ENCODE measurements at places on chromosomes 2 and 18.

- DNase-seq = no peak
These were observed 729.5 kb upstream of the SLC39A10 start for GRCh38 chr2:194927489-194927888.

DNA sequence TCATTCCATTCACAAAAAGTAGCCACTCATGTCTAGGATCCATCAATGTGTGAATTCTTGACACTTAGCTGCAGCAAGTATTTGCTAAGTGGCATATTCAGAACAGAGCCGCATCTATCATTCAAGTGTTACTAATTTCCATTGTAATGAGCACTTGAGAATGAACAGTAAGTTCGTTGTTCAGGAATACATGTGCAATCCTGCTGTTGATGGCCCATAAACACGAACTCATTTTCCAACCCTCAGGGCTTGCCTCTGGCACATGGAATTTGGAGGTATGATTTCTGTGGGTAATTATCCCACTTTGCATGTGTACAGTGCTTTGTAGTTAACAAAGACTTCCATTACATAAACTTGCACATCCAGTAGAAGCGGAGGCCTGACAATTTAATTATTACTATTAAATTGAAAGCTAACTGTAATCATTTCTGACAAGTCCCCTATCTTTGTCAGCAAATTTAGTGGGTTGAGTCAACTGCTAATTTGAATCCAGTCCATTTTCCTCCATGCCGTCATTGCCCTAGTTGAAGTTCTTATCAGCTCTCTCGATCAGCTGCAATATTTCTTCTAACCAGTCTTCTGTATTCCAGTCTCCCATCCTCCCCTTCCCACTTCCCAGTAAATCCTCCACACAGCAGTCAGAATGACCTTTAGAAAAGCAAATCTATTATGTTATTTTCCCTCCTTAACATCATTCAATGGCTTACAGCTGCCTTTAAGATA is 116.0 kb upstream of the AQP4 start:
- DNase-seq = no peak

GRCh38 chr18:76984193-76985155 is 148.1 kb downstream of the MBP start:
- no peak for DNase-seq

DNA sequence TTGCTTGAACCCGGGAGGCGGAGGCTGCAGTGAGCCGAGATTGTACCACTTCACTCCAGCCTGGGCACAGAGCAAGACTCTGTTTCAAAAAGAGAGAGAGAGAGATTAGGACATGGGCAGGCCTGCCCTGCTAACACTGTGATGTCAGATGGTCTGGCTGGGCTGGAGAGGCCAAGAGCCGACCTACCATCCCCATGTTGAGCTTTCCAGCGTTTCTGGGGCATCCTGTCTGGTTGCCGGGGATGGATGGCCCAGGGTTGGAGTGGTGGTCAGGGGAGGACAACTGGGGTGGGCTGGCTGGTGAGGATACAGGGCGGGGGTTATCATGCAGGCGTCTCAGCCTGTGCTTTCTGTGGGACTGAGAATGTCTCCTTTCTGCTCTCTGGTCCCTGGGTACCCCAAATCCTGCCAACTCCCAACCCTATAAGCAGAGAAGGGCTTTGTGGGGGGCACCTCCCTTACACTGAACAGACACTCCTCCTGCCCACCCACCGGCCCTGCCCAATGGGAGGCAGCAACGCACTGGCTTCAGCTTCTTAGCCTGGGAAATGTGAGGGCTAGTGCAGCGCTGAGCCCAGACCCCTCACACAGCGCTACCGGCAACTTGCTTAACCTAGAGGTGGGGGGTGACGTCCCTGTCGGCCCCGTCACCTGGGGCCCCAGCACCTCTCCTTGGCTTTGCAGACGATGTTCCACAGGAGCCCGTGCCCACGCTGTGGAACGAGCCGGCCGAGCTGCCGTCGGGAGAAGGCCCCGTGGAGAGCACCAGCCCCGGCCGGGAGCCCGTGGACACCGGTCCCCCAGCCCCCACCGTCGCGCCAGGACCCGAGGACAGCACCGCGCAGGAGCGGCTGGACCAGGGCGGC is 5.4 kb downstream of the SNORC start:
- no peak for DNase-seq

GRCh38 chr18:78319264-78319663 is 660.4 kb upstream of the SALL3 start:
- no peak for DNase-seq

- DNase-seq = no peak
These were observed 47.5 kb upstream of the PTMA start for GRCh38 chr2:231660860-231661259.

DNA sequence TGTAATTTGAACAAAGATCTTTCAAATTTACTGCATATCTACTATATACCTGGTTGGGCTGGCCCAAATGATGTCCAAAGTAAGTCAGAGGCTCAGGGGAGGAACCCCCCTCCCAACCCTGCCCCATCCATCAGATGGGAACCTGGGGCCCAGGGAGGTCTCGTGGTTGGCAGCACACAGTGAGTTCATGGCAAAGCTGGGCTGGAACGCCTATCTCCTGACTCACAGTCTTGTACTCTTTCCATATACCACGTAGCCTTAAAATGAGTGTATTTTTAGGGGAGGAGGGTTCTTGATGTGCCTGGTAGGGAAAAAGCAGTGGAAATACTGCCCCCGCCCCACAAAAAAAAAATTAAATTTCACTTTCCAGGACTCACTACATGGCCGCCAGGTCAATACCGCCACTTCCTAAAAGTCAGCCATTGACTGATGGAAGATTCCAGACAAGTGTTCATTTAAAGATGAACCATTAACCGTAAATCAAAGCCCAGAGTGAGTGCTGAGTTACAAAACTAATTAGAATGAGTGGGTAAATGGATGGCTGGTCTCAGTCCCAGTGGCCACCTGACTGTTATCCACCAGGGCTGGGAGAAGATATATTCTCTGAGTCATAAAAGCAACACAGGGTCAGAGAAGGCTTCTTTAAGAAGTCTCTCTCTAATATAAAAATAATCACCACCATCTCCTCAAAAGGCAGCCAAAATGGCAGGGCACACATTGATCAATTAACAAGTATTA is 80.5 kb downstream of the ZBTB7C start:
- no peak for DNase-seq

- DNase-seq = no peak
These were observed 707 bp upstream of the SERPINB7 start for GRCh38 chr18:63774511-63774910.

DNA sequence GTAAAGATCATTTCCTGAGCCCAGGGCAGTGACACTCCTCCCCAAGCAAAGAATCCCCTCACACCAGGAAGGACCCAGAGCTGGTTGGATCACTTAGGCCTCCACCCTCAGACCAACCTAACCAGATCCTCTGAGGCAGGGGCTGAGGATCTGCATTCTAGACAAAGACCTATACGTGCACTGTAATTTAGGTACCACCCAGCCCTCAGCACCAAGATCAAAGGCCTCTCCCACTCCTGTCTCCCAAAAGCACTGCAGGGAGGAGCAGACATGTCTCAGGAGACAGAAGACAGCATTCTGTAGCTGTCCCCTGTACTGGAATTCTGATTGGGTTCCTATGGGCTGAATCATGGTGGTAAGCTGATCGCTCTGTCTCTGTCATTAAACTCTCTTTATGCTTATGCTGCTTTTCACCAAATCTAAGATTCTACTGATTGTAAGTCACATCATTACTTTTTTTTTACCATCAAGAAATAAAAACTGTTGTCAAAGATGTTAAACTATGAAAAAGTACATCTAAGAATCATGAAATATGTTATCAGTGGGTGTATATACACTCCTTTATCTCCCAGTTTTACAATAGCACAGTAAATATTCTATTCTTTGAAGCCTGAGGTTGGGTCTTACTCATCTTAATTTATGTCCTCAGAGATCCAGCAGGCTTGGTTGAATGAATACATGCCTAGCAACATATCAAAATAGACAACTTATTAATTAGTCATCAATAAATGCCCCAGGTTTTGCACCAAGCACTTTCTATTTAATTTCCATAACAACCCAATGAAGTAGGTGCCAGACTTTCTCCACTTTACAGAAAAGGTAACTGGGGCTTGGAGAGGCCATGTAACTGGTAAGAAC is 28.3 kb downstream of the MCFD2 start:
- no peak for DNase-seq

- DNase-seq = no peak
These were observed 34.0 kb upstream of the GPR55 start for GRCh38 chr2:230958820-230959756.

- DNase-seq = no peak
These were observed 329.1 kb upstream of the CNTNAP5 start for GRCh38 chr2:123696021-123696420.

DNA sequence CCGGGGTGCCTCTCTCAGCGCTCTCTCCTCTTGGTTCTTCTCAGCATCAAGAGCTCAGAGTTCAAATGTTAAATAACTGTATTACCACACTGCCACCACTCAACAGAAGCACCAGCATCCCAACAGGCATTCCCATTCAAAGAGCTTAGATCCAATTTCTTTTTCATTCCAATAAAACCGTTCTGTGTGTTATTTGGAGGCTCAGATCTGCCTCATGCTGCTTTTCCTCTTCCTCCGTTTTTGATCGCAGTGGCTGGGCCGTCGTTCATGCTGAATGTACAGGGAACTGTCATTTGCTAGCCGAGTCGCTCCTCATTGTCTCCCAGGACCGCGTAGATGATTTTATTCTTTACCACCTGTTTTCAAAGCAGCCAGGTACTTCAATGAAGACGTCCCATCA is 798.9 kb upstream of the SALL3 start:
- no peak for DNase-seq

DNA sequence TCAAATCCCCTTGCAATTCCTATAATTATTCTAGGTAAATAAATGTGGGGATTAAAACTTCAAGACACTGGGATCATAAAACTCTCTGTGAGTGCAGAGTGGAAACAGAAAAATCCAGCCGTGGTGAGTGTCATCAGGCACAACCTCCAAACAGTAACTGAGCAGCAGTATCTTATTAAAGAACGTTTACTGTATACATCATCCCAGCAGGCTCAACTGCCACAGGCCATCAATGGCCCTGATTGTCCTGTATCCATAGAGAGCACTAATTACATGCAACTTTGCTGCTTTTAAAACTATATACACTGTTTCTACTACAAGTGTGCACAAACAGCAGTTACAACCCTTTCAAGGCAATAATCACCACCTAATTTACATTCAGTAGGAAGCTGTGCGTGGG is 23.9 kb downstream of the GAREM1 start:
- DNase-seq = no peak

DNA sequence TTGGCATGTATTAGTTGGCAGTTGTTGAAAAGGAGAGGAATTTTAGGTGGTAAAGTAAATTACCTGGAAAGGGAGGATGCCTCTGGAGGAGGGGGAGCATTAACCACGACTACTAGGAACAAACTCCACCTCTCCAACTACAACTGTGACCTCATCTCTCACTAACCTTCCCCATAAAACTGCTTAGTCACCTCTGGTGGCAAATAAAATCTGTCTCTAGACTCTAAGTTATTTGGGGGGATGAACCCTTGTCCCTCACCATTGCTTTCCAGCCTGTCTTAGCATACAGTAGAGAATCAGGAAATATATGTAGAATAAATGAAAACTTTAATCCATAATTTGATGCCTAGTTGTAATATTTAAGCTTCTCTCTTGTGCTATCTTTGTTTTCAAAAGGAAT is 27.6 kb upstream of the MYO1B start:
- DNase-seq = no peak

DNA sequence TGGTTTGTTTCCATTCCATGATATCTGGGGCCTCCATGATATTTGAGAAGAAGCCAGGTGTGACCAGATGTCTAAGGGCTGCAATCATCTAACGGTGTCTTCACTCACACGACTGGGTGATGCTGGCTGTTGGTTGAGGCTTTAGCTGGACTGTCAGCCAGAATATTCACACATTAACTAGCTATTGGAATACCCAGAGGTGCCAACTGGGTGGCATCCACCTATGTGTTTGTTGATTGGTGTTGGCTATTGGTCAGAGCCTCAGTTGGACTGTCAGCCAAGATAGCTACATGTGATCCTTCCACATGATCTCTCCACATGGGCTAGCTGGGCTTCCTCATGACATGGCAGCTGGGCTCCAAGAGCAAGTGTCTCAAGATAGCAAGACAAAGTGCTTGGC is 117.4 kb downstream of the CDCA7 start:
- DNase-seq = no peak

GRCh38 chr2:177692042-177692782 is 299.6 kb downstream of the AGPS start:
- no peak for DNase-seq

- no peak for DNase-seq
These were observed 110.2 kb upstream of the RBBP8 start for GRCh38 chr18:22822841-22823508.

- no peak for DNase-seq
These were observed 75.4 kb upstream of the LRATD1 start for GRCh38 chr2:14557111-14557510.

- no peak for DNase-seq
These were observed 115.7 kb downstream of the GYPC start for GRCh38 chr2:126771501-126772195.

DNA sequence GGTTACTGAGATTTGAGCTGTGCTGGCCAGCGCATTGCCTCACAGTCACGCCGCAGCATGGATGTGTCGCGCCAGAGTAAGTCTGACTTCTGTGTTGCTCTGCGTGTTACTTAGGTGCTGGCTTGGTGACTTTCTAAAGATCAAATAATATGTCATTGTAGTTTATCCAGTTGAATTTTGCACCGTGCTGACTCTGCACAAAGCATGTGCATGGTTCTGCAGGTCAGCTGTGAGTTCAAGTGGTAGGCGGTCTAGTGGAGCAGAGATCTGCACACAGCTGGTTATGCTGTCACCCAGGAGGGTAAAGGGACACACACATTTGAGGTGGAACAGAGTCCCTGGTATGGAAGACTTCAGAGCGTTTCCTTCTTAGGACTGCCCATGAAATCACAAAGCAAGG is 105.1 kb downstream of the CEP192 start:
- DNase-seq = no peak

DNA sequence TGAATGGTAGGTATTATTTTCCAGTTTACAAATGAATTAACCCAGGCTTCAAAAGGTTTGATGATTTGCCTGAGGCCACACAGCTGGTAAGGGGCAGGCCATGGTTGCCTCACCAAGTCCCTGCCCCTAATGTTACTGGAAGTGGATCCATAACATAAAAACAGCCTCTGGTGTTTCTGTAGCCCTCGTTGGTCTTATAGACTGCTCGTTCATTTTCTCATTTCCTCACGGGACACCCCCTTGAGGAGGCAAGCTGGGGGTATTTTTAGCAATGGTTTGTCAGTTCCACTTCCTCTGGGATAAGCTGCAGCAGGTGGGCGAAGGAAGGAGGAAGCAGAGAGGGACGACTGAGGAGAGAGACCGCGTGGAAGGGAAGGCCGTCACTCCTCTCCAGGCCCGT is 32.9 kb upstream of the NDUFV2 start:
- DNase-seq = no peak

- DNase-seq = no peak
These were observed 32.3 kb upstream of the ASPRV1 start for GRCh38 chr2:69993708-69994107.

DNA sequence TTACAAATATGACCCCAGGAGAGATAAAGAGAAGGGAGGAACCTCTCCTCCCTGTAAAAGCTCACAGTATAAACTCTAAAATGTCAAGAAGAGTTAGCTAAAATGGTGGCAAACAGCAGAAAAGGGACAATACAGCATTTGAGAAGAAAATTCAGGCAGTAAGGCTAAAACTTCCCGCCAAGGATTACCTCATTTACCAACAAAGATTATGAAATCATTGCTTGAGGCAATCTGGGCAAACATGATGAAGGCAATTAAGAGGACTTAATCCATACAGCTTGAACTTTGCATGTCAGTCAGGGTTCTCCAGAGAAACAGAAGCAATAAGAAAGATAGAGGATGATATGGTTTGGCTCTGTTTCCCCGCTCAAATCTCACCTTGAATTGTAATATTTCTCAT is 81.4 kb downstream of the CMPK2 start:
- no peak for DNase-seq

GRCh38 chr2:235142601-235143000 is 190.8 kb downstream of the SH3BP4 start:
- no peak for DNase-seq
